ENCODE measurements at places on chromosomes 6 and 20. TPM values are rescaled to one million over a fixed set of nuclear protein-coding genes. Genes with fewer than 3 reads are reported as not detected.

NRSN2 gene
- total RNA-seq: 5.3 TPM

HLA-DRB1 gene
- 0.17 TPM for total RNA-seq

ETV7 gene
- not detected for total RNA-seq

RSPH4A gene
- not detected for total RNA-seq

PCMTD2 gene
- total RNA-seq: 21.2 TPM

Measured in Caki2 (cell line).